Cerebellum (tissue), 4 donors: ENCODE measurements at places on chromosomes 4 and X. TPM values are rescaled to one million over a fixed set of nuclear protein-coding genes. Genes with fewer than 3 reads are reported as not detected.

Gene TAF7L
- total RNA-seq: not detected

Gene RGS12
- total RNA-seq: 87.5 TPM

Gene CFAP299
- total RNA-seq: 5.5 TPM

Gene HTN3
- total RNA-seq: not detected

Gene NPY5R
- 4.5 TPM for total RNA-seq

Gene LDB2
- total RNA-seq: 34.9 TPM

Gene PNMA6E
- total RNA-seq: not detected

Gene SH2D1A
- total RNA-seq: not detected

Gene SFRP2
- 3.7 TPM for total RNA-seq

Gene NR3C2
- 10.1 TPM for total RNA-seq

Gene PAGE2
- total RNA-seq: not detected

Gene MAGEE2
- total RNA-seq: 2.0 TPM

Gene NKX6-1
- 0.09 TPM for total RNA-seq

Gene HTRA3
- 2.4 TPM for total RNA-seq

Gene ABLIM2
- 14.2 TPM for total RNA-seq

Gene CYBB
- total RNA-seq: 10.3 TPM

Gene ASIC5
- total RNA-seq: not detected

Gene PSAPL1
- total RNA-seq: not detected

Gene ARL9
- total RNA-seq: 3.2 TPM

Gene MAGEA8
- not detected for total RNA-seq

Gene CFI
- 5.7 TPM for total RNA-seq

Gene CT47A7
- not detected for total RNA-seq

Gene RENBP
- total RNA-seq: 2.6 TPM

Gene NMU
- total RNA-seq: 4.3 TPM

Gene MAGEB18
- total RNA-seq: not detected

Gene RRH
- total RNA-seq: 0.64 TPM

Gene RAB40AL
- 1.5 TPM for total RNA-seq

Gene TEX13B
- total RNA-seq: not detected

Gene UGT2B10
- total RNA-seq: not detected

Gene VEGFC
- total RNA-seq: 3.0 TPM

Gene EDA
- 4.8 TPM for total RNA-seq

Gene ARMCX2
- 35.0 TPM for total RNA-seq

Gene ITIH6
- not detected for total RNA-seq

Gene ZCCHC12
- 41.1 TPM for total RNA-seq

Gene PLCXD1
- 14.2 TPM for total RNA-seq

Gene IL2RG
- total RNA-seq: 0.64 TPM

Gene APLN
- 2.0 TPM for total RNA-seq

Gene SLC6A14
- total RNA-seq: not detected

Gene AMTN
- not detected for total RNA-seq
